ENCODE measurements at places on chromosomes 1 and 21.

DNA sequence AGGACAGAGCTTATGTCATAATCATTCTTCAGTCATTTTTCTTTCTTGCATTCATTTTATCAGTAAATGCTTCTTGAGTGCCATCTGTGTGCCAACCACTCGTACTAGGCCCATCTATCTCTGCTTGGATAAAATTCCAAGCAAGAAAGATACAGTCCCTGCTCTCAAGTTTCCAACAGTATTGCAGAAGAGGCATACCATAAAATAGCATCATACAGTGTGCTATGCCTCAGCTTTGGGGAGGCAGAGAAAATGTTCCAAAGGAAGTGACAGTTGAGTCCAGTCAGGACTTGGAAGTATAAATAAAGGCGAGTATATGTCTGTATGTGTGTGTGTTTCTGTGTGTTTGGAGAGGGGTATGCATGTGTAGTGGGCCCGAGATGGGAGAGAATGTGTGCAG lies 113.4 kb upstream of the HOOK1 start:
- no peak for DNase-seq

- DNase-seq, result no peak
Measured at GRCh38 chr1:175885326-175885725, 141.9 kb upstream of the TNR start.

GRCh38 chr1:205633421-205633976 lies 1.7 kb upstream of the ELK4 start:
- DNase-seq, result no peak

GRCh38 chr1:60600532-60600931 lies 481.8 kb upstream of the NFIA start:
- DNase-seq, result no peak

DNA sequence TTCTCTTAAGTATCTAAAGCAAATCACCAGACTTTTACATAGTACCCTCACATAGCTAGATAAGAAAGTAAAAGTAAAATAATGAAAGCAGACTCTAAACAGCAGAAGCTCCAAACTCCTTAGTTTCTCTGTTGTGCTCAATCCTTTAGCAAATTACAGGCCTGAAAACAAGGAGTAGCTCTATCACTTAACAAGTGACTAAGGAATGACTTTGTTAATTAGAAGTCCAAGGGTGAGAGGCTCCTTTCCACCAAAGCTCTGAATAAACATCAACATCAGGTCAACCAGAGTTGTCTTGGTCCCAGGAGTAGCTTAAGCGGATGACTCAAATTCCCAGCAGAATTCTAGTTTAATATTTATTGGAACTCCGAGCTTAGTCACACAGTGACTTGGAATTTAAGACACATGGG lies 5.9 kb downstream of the NRIP1 start:
- no peak for DNase-seq

GRCh38 chr1:221149111-221149510 lies 269.9 kb downstream of the HLX start:
- DNase-seq, result no peak

- no peak for DNase-seq
Measured at GRCh38 chr1:89538361-89538760, 13.7 kb downstream of the LRRC8B start.

GRCh38 chr1:151570819-151571218 lies 30.7 kb downstream of the TUFT1 start:
- DNase-seq, result no peak

DNA sequence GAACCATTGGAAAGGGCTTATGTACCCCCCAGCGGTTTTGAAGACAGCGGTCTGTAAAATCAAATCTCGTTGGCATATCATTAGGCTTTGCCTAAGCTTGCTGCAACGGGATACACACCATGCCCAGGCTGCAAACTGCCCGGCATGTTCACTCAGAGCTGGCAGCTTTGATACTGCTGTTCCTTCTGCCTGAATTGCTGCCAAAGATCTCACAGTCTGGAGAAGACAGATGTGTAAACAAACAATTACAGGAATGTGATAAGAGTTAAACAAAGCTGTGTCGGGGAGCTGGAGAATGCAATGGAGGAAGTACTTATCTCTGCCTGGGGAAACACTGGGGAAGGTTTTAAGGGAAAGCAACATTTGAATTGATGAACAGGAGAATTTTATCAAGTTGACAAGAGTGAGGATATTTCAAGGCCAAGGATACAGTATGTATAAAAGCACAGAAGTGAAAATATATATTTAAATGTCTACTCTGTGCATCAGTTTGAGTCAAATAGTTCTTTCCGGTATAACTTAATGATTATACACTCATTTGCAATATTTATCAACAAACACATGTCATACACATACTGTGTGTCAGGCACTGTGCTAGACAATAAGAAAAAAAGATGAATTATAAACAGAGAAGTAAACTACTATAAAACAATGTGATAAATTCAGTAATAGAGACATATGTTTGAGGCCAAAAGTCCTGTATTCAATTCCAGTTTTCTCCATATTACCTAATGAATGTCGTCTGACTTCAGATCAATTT lies 29.9 kb downstream of the CHML start:
- no peak for DNase-seq

DNA sequence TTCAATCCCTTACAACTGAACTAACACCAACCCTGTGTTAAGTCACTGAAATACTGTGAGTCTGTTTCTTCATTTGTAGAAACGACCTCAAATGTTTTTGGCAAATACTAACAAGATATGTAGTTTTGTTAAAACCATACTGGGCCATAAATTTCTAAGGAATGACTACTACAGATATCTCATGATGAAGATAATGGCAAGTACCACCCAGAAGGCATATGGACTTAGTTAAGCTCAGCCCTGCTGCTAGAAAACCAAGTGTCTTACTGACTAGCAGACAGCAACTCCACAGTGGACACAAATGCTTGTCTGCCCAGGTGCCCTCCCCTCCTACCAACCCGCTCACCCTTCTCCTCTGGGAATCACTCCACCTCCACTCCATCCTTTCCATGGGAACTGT lies 44.5 kb upstream of the BMP8B start:
- no peak for DNase-seq

GRCh38 chr1:211326528-211327345 lies at the start of gene TRAF5:
Gene TRAF5, plus strand, starts transcription at chr1:211326833. Its CDS starts 26,407 bp downstream, at chr1:211353240.
- DNase-seq, result peak; percentile 59

GRCh38 chr1:47627016-47627415 lies 189.2 kb downstream of the FOXD2 start:
- DNase-seq, result no peak

DNA sequence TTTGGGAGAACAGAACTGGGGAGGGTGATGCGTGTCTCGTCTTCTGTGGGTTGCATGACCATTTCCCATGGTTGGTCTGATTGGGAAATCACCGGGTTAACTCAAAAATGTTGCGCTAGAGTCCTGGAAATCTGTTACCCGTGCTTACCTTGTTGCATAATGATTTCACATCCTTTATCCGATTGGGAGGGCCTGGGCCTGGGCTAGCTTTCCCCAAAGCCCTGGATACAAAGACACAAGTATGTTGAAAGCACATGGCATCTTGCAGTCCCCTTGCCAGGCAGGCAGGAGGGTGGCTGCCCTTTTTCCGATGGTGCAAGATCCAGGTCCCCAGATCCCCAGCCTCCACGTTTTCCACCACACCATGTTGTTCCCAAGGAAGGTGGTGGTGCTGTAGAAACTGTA lies 582 bp downstream of the TRPM2 start:
- no peak for DNase-seq

DNA sequence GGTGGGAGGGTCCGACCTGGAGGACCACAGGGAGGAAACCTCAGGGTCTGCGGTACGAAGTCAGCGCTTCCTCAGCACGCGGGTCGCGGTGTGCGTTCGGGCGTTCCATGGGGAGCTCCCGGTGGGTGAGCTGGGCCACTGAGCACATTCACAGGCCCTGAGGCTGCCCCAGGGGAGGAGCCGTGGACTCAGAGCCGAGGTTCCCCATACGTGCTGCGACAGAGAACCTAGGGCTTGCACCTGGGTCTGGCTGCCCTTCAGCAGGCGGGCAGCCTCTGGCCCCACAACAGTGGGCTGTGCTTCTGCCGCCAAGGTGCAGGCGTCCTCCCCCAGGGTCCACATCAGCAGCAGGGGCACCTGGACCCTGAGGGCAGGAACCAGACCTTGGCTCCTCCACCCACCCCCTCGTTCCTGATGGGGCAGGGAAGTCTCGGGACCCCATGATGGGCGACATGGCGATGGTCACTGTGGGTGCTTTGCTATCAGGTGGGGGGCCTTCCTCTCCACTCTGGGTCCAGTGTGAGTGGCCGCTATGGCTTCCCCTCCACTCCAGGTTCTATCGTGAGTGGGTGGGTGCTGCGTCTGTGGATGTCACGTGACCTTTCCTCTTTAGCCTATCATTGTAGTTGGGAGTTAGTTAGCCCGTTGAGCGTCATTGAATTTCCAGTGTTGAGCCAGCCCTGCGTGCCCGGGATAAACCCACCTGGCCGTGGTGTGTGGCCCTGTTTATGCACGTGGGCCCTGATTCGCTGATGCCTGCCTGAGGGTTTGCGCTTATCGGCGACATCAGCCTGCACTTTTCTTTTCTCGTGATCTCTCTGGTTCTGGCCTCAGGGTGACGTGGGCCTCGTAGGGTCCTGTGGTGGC lies 27.9 kb downstream of the FTCD start:
- peak; percentile 14 for DNase-seq

- DNase-seq, result no peak
Measured at GRCh38 chr1:64073705-64074104, 129.7 kb upstream of the UBE2U start.

DNA sequence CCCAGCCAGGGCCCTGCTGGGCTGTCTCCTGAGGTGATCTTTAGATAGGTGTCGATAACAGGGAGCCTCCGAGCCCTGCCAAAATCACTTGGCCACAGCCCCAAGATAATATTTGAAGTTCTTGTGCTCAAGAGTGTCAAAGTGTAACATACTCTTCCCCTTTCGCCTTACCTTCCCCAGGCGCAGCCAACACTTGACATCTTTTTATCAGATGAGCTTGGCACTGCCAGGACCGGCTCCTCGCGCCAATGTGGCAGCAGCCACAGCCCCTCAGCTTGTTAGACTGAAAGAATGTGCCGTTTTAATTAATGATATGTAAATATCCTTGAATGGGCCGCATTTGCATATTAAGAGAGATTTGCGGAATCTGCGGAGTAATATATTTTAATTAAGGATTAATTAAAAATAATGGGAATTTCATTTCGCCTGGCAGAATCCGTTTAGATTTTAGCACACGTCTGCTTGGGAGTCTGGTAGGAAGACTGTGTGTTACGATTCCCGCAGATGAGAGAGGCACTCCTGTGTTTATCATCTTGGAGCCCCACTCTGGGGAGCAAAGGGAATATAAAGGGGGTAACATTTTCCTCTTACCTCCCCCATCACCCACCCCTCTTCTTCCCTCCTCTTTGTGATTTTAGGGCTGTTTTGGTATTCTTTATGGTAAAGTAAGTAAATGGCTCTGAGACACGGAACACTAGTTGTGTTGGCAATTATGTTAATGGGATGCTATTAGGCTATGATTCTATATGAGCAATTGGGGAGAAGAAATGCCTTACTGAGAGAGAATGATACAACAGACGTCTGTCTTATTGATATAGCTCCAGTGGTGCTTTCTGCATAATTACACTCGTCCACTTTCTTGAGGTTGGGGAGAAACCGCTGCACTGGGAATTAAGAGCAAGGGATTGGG lies 109.8 kb downstream of the PBX1 start:
- DNase-seq, result no peak

DNA sequence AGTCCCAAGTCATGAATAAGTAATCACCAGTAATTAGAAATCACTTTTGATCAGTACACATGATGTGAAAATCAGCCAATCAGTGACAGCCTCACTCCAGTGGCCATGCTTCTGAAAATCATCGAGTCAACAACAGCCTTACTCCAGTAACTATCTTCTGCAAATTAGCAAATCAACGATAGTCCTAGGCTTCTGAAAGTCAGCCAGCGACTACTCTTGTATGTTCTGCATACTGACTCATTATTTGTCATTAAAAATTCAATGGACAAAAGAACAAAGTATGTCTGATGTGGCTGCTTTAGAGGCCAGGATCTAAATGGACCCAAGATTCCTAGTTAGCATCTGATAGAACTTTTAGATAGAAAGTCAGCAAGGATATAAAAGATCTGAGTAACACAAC lies 102.5 kb downstream of the GPR52 start:
- no peak for DNase-seq

Data from activated CD8-positive, alpha-beta memory T cell treated with anti-CD3 and anti-CD28 coated beads, Interleukin-2, amount 50 U/mL, for 4 hours (primary cell).